Pulmonary artery endothelial cell (primary cell): ENCODE measurements at places on chromosomes 1 and 21. TPM values are rescaled to one million over a fixed set of nuclear protein-coding genes. Genes with fewer than 3 reads are reported as not detected.

Gene COL11A1
- total RNA-seq = not detected in 2 replicates

DNA sequence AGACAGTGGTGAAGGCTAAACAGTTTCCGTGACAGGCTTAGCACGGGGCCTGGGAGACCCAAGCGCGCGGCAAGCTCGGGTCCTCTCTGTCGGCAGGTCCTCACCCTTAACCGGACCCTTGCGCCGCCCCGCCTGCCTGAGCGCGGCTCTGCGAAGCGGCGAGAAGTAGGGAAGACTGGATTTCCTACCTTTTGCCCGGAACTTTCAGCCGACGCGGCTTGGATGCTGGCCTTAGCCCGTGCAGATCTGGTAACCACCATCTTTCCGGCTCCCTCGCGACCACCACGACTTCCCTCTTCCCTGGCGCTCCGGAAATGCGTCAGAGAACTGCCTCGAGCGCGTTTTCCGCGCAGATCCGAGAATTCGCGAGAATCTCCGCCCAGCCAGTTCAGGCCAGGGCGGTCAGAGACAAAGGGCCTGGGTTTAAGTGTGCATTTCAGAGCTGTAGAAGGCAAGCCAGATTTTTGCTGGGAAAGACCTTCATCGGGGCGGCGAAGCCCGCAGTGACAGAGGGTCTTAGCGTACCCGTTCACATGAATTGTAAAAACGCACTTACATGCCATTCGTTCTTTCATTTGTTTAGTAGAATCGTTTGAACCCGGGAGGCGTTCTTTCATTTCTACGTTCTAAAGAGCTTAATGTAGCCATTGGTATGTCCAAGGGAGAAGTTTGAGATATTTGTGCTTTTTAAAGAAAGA lies at the start of gene DNTTIP2:
Gene DNTTIP2 (minus strand): TSS at position 318 of the 698 bp plus-strand sequence. CDS start 58 bp downstream, at position 260.
- peak; percentile 63 for DNase-seq

Gene DRAXIN
- total RNA-seq = 0.11 and 0.33 TPM in 2 replicates

Gene TMEM9
- 52.8 and 58.5 TPM in 2 replicates for total RNA-seq
